ENCODE measurements at places on chromosomes 11 and 22.

GRCh38 chr11:63478896-63479295, 12.1 kb downstream of the PLAAT5 start:
- peak; percentile 35 for DNase-seq

DNA sequence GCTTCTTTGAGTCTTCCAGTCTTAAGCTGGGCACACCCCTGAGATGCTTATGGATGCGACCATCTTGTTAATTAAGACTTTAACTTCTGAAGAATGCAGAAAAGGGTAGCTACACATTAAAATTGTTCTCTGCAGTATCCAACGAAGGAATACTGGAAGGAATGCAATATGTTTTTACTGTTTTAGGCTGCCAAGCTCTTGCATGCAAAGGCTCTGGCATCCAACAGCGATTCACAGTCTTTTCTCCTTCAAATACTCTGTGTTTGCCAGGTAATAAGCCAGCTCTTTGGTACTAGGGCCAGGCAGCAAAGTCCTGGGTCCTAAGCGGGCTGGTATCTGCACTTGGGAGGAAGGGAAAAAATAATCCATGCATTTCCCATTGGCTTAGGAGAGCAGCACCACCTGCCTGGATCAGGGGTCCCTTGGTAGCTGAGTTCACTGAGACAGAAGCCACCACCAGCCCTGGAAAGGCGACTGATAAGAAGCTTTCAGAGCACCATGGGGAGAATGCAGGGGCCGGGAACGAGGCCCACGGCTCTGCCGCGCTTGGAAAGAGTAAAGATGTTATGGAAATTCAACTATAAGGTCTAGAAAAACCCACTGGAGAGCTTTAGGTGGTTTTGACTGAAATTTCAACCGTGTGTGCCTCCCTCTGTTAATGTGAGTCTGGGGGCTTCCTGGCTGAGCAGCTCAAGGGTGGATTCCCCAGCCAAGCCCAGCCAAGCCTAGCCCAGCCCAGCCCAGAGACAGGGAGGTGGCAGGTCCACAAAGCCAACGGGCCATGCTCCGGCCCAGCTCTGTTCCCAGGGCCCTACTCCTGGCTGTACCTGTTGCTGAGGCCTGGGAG, 67.0 kb upstream of the CCND1 start:
- DNase-seq: no peak

GRCh38 chr11:130052567-130052966, 17.1 kb upstream of the APLP2 start:
- DNase-seq: no peak

DNA sequence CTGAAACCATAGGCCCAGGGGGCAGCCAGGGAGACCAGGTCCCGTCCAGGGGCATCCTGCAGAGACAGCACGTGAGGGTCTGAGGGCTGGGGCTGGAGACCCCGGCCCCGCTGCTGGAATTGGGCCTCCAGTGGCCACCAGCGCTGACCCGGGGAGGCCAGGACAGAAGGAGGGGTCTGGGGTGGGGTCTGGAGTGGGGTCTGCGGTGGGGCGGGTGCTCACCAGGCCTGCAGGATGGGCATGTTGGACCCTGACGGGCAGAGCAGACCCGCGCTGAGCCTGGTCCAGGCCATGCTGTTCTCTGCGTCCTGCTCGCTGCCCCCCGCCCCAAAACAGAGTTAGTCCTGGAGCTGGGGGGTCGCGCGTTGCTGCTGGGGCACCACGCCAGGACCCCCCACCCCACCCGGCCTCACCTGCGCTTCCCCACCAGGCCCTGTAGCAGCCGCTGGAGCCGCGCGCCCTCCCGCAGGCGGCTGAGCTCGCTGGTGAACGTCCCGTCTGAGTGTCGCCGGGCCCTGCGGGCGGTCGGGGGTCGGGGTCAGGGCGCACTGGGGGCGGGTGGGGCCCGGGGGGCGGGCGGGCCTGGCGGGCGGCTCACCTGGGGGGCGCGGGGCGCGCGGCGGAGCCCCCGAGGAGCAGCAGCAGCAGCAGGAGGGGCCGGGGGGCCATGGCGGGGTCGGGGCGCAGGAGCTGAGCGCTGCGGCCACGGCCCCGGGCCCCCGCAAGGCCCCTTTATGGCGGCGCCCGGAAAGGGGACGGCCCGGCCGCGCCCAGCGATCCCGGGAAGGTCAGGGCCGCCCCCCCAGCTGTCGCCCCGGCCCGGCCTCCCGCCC, at the start of gene SCT:
TSS of gene SCT (minus strand) at position 707 of the 833 bp plus-strand sequence. CDS start at position 669, 38 bp downstream.
- DNase-seq: no peak

DNA sequence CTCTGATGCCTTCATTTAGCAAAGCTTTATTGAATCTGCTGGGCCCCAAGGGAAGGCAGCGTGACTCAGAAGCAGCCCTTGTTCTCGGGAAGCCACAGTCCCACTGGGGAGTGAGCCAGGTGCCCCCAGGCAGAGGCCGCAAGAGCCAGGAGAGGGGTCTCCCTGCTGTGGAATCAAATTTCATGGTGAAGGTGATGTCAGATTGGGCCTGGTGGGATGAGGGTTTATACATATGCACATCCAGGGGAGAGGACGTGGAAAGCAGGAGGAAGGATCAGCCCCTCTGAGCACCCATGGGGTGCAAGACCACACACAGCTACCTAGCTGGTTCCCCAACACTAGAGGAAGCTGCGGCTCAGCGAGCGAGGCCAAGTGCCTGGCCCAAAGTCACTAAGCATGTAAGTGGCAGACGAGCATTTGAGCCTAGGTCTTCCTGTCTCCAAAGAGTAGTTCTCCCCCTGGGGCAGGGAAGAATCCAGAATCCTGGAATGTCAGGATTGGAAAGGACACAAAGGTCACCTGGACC, 2.0 kb downstream of the SYNGR1 start:
- peak; percentile 13 for DNase-seq

DNA sequence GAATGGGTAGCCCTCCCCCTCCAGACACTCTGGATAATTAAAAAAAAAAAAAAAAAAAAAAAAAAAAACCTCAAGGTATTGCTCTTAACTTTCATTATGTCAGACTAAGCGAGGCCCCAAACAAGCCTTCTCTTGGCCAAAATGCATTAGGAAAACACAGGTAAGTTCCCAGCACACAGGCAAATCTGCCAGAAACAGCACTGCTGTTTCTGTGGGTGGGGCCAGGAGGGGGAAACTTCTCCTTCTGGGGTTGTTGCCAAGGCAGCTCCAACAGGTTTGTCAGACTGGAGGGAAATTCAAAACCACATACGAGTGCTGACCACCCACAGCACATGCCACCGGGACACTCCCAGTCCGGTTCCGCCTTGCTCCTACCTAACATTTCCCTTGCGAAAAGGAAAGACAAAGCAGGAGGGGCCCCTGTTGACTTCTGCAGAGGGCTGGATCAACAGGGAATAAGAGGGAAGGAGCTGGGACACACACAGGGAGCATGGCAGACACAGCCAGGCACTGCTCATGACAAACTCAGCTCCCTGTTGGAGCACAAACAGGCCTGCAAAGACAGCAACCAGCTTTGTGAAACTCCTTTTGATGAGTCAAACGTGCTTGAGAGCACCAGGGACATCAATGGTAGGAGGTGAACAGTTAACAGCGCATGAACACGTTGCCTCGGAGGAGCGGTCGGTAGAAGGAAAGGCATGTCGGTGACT, 55.0 kb downstream of the MYH9 start:
- no peak for DNase-seq

- DNase-seq: no peak
These were observed 5.6 kb downstream of the ARHGEF17 start for GRCh38 chr11:73313652-73314051.

GRCh38 chr11:6357222-6357621, 33.1 kb upstream of the SMPD1 start:
- no peak for DNase-seq

DNA sequence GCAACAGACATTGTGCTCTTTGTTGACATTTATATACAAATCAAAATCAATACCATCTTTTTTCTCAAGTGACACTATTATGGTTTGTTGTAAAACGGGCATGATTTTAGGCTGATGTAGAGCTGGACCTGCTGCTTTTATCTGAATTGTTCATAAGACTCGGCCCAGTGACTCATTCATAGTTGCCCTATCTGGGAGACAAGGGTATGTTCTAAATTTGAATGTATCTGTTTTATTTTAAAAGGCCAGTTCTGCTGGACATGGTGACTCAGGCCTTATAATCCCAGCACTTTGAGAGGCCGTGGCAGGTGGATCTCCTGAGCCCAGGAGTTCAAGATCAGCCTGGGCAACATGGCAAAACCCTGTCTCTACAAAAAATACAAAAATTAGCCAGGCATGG, 39.3 kb downstream of the CEP295 start:
- no peak for DNase-seq

GRCh38 chr11:12092714-12093113, 17.7 kb upstream of the MICAL2 start:
- DNase-seq: no peak

- no peak for DNase-seq
These were observed 133.5 kb downstream of the RBFOX2 start for GRCh38 chr22:35894937-35895708.

- DNase-seq: no peak
These were observed 6.2 kb upstream of the UBE4A start for GRCh38 chr11:118353084-118353710.

DNA sequence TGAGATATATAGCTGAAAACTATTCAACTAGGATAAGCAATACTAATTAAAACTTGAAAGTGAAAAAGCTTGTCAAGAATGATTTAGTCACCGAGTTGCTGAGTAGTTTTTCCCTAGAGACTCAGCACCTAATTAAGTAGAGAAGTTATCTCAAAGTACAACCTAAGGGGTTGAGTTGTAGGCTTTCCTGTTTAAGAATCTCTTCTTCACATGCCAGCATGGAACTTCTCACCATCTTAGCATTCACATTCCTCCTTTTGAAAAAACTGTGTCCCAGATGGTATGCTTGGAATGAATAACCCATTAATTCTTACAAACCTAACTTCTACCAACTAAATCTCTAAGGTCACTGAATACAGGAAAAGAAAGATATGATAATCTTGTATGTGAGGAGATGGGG, 303.3 kb upstream of the ZC3H12C start:
- DNase-seq: no peak

DNA sequence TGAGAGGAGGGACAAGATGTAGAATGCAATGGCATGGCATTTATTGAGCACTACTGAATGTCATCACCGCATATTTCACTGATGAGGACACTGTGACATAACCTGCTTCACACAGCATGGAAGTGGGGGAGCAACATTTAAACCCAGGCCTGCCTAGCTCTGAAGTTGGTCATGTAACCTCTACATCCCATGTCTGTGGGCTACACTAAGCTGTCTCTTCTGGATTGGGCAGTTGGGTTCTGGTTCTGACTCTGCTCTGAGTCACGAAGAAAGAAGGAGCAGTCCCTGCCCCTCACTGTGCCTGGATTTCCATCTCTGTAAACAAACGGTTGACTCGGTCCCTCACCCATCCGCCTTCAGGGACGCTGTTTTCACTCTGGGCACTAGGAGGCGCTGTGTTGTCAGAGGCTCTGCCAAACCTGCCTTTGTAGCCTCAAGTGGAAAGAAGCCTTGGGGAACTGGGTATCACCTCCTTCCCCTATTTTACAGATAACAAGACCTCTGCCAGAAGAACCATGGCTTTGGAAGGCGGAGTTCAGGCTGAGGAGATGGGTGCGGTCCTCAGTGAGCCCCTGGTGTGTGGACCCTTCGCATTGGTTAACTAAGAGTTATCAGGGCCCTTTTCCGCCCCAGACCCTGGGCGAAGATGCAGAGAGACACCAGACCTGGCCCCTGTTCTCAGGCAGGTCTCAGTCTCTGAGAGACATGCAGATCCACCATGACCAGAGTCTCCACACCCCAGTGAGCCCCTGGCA, 12.7 kb upstream of the ARHGEF17 start:
- peak; percentile 91 for DNase-seq
